ENCODE measurements at places on chromosomes 4 and X. TPM values are rescaled to one million over a fixed set of nuclear protein-coding genes. Genes with fewer than 3 reads are reported as not detected.

The VCX3B gene
- total RNA-seq, result not detected

The SPANXA1 gene
- not detected for total RNA-seq

The FAM241A gene
- total RNA-seq, result 7.5 TPM

The ITIH6 gene
- total RNA-seq, result not detected

GRCh38 chrX:119071381-119071780 is 1.4 kb upstream of the CT47C1 start:
- DNase-seq, result no peak

DNA sequence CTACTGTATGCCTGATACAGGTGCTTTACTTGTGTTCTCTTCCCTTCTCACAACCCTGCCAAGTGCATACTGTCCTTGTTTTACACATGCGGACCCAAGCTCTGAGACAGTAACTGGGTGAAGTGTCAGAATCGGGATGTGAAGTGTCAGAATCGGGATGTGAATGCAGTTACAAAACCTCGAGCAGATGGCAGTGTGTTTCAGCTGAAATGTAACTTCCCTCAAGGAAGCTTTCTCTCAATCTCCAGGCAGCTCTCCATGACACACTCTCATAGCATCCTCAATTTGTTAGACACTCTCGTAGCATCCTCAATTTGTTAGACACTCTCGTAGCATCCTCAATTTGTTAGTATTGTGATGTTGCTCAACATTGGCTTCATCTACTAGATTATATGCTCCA is 1.1 kb upstream of the HPSE start:
- no peak for DNase-seq

DNA sequence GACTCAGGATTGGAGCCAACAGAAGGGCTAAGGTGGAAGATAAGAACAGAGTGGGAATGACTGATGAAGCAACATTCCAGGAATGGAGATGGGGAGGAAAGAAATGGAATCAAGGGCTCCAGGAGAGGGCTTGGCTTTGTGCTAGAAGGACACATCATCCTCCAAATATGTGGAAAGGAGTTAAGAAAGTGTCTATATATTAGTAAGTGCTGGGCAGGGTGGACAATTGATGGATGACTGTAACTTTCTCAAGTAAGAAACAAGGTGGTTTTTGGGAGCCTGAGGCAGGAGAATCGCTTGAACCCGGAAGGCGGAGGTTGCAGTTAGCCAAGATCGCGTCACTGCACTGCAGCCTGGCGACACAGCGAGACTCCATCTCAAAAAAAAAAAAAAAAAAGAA is 71.6 kb upstream of the NFKB1 start:
- no peak for DNase-seq

- DNase-seq, result no peak
Observed at GRCh38 chrX:79570524-79571240, 203.5 kb upstream of the ITM2A start.

DNA sequence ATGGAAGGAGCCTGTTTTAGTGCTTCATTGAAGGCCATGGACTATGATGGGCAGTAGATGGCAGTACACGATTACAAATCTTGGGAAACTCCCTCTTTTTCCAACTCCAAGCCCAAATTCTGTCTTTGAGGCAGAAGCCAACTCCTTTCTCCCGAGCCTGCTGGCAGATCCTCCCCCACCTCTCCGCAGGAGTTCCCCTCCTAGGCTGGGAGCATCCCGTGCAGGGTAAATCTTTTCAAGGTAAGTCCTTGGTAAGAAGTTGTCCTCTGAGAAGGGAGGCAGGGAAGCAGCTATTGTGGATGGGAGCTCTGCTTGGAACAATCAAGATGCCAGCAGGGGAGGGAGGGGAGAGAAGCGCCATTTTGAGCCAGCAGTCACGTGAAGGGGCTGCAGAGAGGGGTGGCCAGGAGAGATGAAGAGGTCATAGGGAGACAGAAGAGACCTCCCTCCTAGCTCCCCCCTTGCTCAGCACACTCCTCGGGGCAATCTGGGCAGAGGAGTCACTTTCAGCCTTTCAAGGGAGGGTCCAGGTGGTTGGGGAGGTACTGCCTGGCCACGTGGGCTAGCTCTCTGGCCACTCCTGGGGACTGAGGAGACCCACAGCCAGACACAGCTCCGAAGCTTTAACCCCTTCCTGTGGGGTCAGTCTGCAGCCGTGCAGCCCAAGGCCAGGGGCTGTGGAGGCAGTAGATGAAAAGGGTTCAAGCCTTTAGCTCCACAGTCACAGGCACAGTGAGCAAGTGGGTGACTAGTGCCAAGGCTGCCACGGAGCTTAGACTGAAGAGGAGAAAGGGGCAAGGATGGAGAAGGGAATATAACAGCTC is 9.6 kb downstream of the CC2D2A start:
- no peak for DNase-seq

Data from thoracic aorta (tissue), 2 donors.